CD14-positive monocyte (primary cell): ENCODE measurements at places on chromosomes 1 and 21. TPM values are rescaled to one million over a fixed set of nuclear protein-coding genes. Genes with fewer than 3 reads are reported as not detected.
A peak's percentile ranks its signal among the peaks of the same experiment; 100 is the strongest.

The MPL gene
- not detected in 2 replicates for polyA plus RNA-seq

The KCNJ10 gene
- not detected for polyA plus RNA-seq

The KDF1 gene
- not detected for polyA plus RNA-seq

The PRR9 gene
- not detected for polyA plus RNA-seq

The MROH9 gene
- not detected in 2 replicates for polyA plus RNA-seq

The TTF2 gene
- 8.0 TPM for polyA plus RNA-seq

The AGT gene
- polyA plus RNA-seq: not detected

The CFHR3 gene
- polyA plus RNA-seq: not detected

The DYRK3 gene
- polyA plus RNA-seq: 0.13 TPM in 1 of 2 replicates, not detected in the other

- no peaks in the 10 kb centered on the region for H3K36me3 ChIP-seq
- H3K27ac ChIP-seq: no peak overlapping the region
- no peaks in the 10 kb centered on the region for H3K4me1 ChIP-seq
- no peak overlapping the region for H3K4me3 ChIP-seq
- no peaks in the 10 kb centered on the region for H3K27me3 ChIP-seq
- no peak for DNase-seq
These were observed 392.3 kb upstream of the PKN2 start for GRCh38 chr1:88291611-88292354.

DNA sequence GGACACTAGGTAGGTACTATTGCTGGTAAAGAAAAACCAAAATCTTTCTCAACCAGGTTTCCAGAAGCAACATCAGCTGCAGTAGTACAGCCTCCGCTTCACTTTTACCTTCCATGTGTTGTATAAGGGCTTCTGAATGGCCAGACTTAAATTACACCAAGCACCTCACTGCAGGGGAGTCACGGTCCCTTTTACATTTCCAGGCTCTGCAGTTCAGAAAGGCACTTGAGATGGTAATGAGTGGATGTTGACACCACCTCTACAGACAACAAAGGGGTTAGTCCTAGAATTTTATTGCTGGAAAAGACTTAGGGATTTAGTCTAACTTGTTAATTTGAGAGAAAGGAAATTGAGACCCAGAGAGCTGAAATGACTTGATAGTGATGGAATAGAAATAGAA lies 12.0 kb upstream of the DUSP12 start:
- no peak overlapping the region for H3K4me3 ChIP-seq
- DNase-seq: no peak
- no peak overlapping the region for H3K27ac ChIP-seq
- H3K4me1 ChIP-seq: peaks cover 42% of the 10 kb centered on the region
- no peaks in the 10 kb centered on the region for H3K36me3 ChIP-seq

GRCh38 chr1:51784997-51785421 lies 93.5 kb downstream of the NRDC start:
- DNase-seq: no peak
- H3K36me3 ChIP-seq: peaks cover 83% of the 10 kb centered on the region
- H3K4me3 ChIP-seq: no peak overlapping the region
- H3K27ac ChIP-seq: no peak overlapping the region

- H3K4me3 ChIP-seq: no peak overlapping the region
- no peaks in the 10 kb centered on the region for H3K27me3 ChIP-seq
- peaks cover 60% of the 10 kb centered on the region for H3K4me1 ChIP-seq
- H3K36me3 ChIP-seq: no peaks in the 10 kb centered on the region
- no peak for DNase-seq
These were observed 25.2 kb downstream of the MAPKAPK2 start for GRCh38 chr1:206709772-206710459.

- H3K27ac ChIP-seq: no peak overlapping the region
- no peak for DNase-seq
- H3K27me3 ChIP-seq: no peaks in the 10 kb centered on the region
These were observed 13.5 kb upstream of the SPATA1 start for GRCh38 chr1:84492726-84493125.

GRCh38 chr1:201894343-201895119 lies 5.8 kb downstream of the SHISA4 start:
- H3K27me3 ChIP-seq: peaks cover 4% of the 10 kb centered on the region
- H3K4me3 ChIP-seq: no peak overlapping the region
- H3K4me1 ChIP-seq: no peaks in the 10 kb centered on the region
- H3K27ac ChIP-seq: no peak overlapping the region
- no peak for DNase-seq

- DNase-seq: no peak
- no peaks in the 10 kb centered on the region for H3K4me1 ChIP-seq
- H3K27ac ChIP-seq: no peak overlapping the region
- H3K36me3 ChIP-seq: no peaks in the 10 kb centered on the region
- no peak overlapping the region for H3K4me3 ChIP-seq
These were observed 114.5 kb downstream of the LRRC40 start for GRCh38 chr1:70090875-70091274.

GRCh38 chr1:67957066-67957465 lies 93.4 kb downstream of the DIRAS3 start:
- no peaks in the 10 kb centered on the region for H3K36me3 ChIP-seq
- DNase-seq: no peak
- no peak overlapping the region for H3K27ac ChIP-seq

GRCh38 chr1:203173566-203173965 lies 2.1 kb downstream of the MYBPH start:
- no peaks in the 10 kb centered on the region for H3K27me3 ChIP-seq
- no peaks in the 10 kb centered on the region for H3K36me3 ChIP-seq
- peaks cover 39% of the 10 kb centered on the region for H3K4me1 ChIP-seq
- H3K4me3 ChIP-seq: no peak overlapping the region
- no peak overlapping the region for H3K27ac ChIP-seq
- no peak for DNase-seq

DNA sequence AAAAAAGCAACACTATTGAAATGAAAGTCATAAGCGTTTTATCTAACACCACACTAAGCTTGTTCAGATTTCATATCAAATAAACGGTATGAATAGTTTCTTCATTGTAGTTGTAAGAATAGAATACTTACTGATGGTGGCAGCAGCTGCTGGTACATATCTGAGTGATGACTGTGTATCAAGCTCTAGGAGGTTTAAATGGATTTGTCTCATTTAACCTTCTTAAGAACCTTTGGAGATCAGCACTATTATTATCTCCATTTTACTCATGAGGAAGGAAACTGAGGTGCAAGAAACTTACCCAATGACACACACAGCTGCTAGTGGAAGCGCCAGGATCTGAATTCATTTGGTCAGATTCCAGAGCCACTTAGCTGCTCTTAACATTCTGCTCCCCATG lies 104.0 kb downstream of the EIF4G3 start:
- no peak overlapping the region for H3K4me3 ChIP-seq
- no peak for DNase-seq
- H3K36me3 ChIP-seq: peaks cover 8% of the 10 kb centered on the region
- no peak overlapping the region for H3K27ac ChIP-seq
- H3K4me1 ChIP-seq: peaks cover 20% of the 10 kb centered on the region

- no peak for DNase-seq
- no peaks in the 10 kb centered on the region for H3K36me3 ChIP-seq
- H3K27me3 ChIP-seq: no peaks in the 10 kb centered on the region
- peaks cover under 1% of the 10 kb centered on the region for H3K4me1 ChIP-seq
- H3K4me3 ChIP-seq: no peak overlapping the region
These were observed 36.8 kb downstream of the UBE2U start for GRCh38 chr1:64240206-64240605.

DNA sequence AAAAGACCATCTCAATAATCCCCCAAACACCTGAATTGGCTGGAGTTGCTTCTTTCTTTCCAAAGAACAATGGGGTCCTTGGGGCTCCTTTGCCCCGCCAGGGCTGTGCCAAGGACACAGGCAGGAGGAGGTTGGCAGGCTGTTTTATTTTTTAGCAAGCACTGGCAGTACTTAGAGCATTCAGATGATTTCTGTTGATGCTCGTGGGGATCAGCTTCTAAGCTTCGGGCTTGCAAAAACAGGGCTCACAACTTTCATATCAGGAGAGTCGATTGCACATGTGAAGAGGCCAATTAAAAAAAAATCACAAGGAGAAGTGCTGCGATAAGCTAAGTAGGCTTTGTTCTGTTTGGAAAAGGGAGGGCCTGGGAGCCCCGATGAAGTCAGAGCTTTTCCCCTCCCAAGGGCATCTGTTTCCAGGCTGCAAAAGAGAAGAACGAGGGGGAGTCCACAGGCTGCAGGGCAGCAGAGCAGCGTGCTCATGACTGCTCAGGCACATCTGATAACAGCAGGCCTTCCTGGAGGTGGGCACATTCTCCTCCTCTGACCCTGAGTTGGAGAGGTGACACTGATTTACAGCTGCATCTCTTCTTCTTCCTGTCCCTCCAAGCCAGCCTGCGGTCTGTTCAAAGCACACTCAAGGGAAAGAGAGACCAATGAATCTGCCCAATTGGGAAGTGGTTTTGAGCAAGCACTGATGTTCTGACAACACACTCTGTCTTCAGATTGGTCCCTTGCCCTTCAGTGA lies 27.3 kb upstream of the BCAR3 start:
- peaks cover 2% of the 10 kb centered on the region for H3K27me3 ChIP-seq
- DNase-seq: no peak
- H3K4me3 ChIP-seq: no peak overlapping the region
- peaks cover 45% of the 10 kb centered on the region for H3K4me1 ChIP-seq
- no peak overlapping the region for H3K27ac ChIP-seq

GRCh38 chr1:231583376-231583775 lies 43.2 kb upstream of the DISC1 start:
- no peak for DNase-seq
- H3K36me3 ChIP-seq: no peaks in the 10 kb centered on the region
- H3K4me1 ChIP-seq: no peaks in the 10 kb centered on the region
- no peaks in the 10 kb centered on the region for H3K27me3 ChIP-seq
- H3K27ac ChIP-seq: no peak overlapping the region

DNA sequence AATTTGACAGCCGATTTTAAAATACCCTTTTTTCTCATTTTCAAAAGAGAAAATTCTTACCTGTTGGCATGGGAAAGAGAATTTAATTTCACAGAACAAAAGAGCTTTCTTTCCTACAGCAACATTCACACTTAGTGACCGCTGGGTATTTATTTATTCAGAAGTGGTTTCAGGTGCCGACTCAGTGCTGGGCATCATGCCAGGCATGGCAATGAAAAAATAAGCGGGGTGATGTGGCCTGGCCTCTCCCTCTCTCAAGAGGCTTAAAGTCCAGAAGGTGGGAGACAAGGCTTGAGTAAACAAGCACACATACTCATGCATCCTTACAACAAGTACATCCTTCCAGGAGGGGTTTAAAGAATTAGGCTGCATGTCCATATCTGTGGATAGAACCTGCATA lies 4.1 kb upstream of the PCP4 start:
- H3K36me3 ChIP-seq: no peaks in the 10 kb centered on the region
- H3K4me1 ChIP-seq: no peaks in the 10 kb centered on the region
- H3K27me3 ChIP-seq: no peaks in the 10 kb centered on the region
- DNase-seq: no peak
- H3K4me3 ChIP-seq: no peak overlapping the region

DNA sequence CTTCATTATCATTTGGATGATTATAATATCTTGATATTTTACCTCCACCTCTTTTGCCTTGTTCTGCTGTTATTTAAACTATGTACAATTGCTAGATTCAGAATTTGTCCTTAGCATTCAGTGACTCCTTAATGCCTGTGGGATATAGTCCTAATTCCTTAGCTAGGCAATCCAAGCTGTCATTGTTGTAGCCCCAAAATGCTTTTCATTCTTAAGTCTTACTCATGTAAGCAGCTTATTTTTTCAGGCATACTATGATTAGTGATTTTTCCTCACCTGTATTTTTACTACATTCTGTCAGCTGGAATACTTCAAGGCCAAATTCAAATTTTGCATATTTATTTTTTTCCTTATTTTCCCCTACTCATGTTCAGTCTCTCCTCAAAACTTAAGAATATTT lies 13.4 kb downstream of the PKN2 start:
- DNase-seq: no peak
- no peak overlapping the region for H3K4me3 ChIP-seq
- H3K27me3 ChIP-seq: no peaks in the 10 kb centered on the region

GRCh38 chr21:33493756-33494155 lies 2.2 kb upstream of the DNAJC28 start:
- H3K27ac ChIP-seq: peak overlapping the region; percentile 20
- H3K4me1 ChIP-seq: peaks cover 29% of the 10 kb centered on the region
- no peak for DNase-seq

- H3K27me3 ChIP-seq: no peaks in the 10 kb centered on the region
- DNase-seq: no peak
- peaks cover 11% of the 10 kb centered on the region for H3K4me1 ChIP-seq
These were observed 1.4 kb downstream of the HLCS start for GRCh38 chr21:36964827-36965719.

GRCh38 chr1:15618655-15619525 lies 1.6 kb downstream of the DDI2 start:
- H3K4me1 ChIP-seq: peaks cover 32% of the 10 kb centered on the region
- H3K36me3 ChIP-seq: no peaks in the 10 kb centered on the region
- H3K27me3 ChIP-seq: no peaks in the 10 kb centered on the region
- DNase-seq: peak; percentile 51
- peak overlapping the region; percentile 99 for H3K4me3 ChIP-seq

DNA sequence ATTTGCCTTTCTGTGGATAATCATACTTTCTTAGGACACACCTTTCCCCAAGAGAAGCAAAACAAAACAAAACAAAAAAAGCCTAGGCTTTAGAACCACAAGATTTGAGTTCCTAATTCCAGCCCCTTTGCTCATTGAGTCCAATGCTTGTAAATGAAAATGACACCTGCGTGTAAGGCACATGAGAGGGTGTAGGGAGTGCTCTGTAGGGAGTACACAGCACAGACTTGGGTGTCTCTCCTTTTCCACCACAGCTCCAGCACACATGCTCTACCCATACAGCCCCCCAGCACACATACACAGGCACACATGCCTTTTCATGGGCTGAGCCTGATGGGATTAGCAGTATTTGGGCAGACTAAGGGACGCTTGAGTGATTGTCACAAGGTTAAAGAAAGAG lies 9.2 kb upstream of the NGF start:
- H3K27ac ChIP-seq: no peak overlapping the region
- H3K36me3 ChIP-seq: no peaks in the 10 kb centered on the region
- H3K4me3 ChIP-seq: no peak overlapping the region
- H3K4me1 ChIP-seq: peaks cover 4% of the 10 kb centered on the region
- no peak for DNase-seq
- H3K27me3 ChIP-seq: no peaks in the 10 kb centered on the region

DNA sequence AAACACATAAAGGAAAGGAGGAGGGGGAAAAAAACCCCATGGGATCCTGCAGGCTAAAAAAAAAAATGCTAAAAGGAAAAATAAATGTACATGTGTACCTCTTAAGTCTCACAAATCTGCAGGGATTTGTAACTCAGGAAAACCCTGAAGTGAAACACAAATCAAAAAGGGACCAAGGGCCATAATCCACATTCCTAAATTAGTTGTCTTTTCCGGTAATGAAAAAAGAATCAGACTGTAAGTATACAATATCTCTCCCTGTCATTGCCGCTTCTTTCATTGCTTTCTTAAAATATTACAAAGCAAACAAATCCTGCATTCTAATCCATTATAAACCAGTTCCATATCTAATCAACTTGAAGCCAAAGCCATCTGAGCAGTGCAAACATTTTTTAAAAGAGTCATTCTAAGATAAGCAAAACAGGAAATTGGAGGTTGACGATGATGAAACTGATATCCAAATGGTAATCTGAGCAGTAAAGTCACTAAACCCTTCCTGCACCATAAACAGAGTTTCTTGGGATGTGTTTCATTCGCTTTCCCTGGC lies 58.7 kb upstream of the SIM2 start:
- no peaks in the 10 kb centered on the region for H3K27me3 ChIP-seq
- no peaks in the 10 kb centered on the region for H3K4me1 ChIP-seq
- H3K36me3 ChIP-seq: no peaks in the 10 kb centered on the region
- no peak overlapping the region for H3K4me3 ChIP-seq
- H3K27ac ChIP-seq: no peak overlapping the region
